Urinary bladder (tissue), 4 donors: ENCODE measurements at places on chromosomes 11 and 22.

GRCh38 chr11:45021692-45022141, 71.0 kb upstream of the TP53I11 start:
- peak; percentile 50 for DNase-seq

DNA sequence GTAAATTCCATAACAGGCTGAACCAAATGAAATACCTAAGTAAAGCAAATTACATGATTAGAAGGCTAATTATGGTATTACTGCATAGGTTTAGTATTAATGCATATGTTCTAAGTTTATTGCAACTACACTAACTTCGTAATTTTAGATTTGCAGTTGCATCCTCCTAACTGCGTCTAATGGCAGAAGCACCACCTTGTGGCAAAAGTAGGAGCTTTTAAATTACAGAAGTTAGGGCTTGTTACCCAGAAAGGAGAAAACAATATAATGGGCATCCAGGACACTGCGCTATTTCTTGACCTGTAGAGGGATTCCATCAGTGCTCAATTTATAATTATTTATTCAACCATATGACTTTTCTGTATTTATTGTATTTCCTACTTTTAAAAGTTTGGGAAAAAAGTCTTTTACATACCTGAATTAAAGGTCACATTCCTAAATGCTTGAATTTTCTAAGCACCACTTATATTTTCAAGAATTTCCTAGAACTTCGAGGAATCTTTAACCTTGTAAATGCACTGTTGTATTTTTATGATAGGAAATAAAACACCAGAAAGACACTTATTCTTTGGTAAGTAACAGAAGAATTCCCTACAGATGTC, 16.3 kb upstream of the GPR83 start:
- no peak for DNase-seq

DNA sequence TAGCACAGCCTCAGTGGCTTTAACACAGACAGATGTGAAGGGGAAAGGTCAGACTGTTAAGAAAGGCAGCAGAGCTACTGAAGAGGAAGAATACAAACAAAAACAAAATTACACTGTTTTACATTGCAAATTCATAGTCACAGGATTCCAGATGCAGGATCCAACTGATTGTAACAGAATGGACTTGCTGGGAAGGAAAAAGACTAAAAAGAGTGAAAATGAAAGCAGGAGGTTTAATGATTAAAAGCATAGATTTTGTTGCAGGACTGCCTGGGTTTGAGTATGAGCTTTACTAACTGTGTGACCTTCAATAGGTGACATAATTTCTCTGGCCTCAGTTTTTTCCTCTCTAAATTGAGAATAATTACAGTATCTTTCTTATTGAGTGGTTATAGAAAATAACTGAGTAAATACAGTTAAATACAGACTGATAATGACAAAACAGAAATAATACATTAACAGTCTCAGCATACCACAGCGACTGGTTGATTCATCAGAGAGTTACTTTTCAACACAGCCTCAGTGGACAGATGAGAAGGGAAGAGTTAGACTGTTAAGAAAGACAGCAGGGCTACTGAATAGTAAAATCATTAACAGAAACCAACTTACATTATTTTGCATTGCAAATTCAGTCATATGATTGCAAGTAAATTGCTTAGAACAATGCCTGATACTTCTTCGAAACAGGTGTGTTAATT, 704.2 kb upstream of the TENM4 start:
- DNase-seq: no peak

DNA sequence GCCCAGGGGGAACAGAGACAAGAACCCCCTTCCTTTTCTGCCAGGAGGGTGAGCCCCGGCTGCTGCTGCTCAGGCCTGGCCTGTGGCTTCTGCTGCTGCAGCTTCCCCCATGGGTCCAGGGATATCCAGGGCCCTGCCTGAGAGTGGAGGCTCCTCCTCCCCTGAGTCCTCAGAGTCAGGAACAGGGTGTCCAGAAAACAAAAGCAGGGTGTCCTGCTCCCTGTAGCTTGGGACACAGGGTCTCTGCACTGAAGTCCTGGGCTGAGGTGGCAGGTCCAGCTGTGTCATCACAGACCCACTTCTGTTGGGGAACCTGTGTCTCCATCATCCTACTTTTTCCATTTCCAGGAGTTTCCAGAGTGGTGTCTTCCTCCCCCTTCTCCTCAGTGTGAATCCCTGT, 76.1 kb downstream of the ZNF280B start:
- DNase-seq: no peak

DNA sequence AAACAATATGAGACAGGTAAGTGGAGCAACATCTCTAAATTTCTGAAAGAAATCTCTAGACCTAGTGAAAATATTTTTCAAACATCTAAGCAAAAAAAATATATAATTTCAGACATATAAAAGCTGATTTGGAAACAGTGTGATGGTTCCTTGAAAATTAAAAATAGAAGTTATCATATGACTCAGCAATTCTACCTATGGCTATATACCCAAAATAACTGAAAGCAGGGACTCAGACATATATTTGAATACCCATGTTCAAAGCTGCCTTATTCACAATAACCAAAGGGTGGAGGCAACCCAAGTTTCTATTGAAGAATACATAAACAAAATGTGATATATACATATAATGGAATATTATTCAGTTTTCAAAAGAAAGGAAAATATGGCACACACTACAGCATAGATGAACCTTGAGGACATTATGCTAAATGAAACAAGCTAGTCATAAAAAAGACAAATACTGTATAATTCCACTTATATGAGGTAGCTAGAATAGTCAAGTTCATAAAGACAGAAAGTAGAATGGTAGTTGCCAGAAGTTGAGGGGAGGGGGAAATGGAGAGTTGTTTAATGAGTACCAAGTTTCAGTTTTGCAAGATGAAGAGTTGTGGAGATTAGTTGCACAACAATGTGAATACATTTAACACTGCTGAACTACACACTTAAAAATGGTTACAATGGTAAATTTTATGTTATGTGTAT, 300.4 kb downstream of the TTC28 start:
- DNase-seq: no peak

DNA sequence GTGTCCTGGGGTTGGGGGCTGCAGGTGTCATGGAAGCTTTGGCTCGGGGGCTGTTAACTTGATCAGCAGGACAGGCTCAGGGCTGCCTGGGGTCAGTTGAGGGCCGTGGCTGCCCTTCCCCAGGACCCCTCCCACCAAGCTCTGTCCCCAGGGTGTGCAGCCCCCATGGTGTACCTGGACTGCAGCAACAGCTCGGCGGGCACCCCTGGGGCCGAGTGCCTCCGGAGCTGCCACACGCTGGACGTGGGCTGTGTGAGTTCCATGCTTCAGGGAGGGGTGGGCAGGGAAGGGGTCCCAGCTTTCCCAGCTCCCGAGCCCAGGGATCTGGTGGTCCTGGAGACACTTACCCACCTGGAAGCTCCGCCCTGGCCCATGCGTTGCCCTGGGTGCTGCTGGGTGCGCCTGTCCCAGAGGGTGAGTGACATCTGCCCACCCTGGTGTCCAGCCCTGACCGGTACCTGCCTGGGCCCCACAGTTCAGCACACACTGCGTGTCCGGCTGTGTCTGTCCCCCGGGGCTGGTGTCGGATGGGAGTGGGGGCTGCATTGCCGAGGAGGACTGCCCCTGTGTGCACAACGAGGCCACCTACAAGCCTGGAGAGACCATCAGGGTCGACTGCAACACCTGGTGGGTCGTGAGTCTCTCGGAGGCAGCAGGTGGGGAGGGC, 11.3 kb downstream of the MUC5B start:
- no peak for DNase-seq

GRCh38 chr11:94876222-94876621, 97.1 kb downstream of the CWC15 start:
- no peak for DNase-seq

GRCh38 chr11:77854838-77855237, 33.9 kb downstream of the AAMDC start:
- no peak for DNase-seq

DNA sequence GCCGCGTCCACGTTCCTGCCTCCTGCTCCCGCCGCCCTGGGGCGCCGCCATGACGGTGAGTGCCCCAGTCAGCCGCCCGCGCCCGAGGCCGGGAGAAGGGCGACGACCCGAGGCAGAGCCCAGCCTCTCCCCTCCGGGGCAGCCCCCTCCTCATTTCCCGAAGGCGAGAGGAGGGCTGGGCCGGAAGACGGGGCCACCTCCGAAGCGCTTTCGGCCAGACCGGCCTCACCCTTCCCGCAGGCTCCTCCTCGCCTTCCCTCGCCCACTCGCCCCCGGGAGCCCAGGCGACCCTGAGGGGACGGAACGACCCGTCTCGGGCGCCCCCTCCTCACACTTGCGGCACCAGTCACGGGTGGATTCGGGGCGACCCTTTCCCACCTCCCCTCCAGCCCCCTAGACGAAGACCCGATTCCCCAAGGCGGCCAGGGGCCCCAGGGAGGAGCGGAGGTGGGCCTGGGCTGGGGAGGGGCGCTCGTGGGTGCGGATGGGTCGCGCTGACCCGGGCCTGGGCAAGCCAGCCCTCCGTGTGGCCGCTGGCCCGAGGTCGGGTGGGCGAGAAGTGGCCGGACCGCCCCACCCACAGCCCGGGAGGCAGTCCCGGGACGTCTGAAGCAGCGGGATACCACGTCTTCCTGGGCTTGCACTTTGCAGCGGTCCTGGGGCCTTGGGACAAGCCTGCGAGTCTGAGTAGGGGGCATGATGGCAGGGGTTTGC, 49.7 kb downstream of the TRIOBP start:
- no peak for DNase-seq
